ENCODE measurements at places on chromosomes 7 and 10. TPM values are rescaled to one million over a fixed set of nuclear protein-coding genes. Genes with fewer than 3 reads are reported as not detected.

Gene OR2A12
- not detected for total RNA-seq

DNA sequence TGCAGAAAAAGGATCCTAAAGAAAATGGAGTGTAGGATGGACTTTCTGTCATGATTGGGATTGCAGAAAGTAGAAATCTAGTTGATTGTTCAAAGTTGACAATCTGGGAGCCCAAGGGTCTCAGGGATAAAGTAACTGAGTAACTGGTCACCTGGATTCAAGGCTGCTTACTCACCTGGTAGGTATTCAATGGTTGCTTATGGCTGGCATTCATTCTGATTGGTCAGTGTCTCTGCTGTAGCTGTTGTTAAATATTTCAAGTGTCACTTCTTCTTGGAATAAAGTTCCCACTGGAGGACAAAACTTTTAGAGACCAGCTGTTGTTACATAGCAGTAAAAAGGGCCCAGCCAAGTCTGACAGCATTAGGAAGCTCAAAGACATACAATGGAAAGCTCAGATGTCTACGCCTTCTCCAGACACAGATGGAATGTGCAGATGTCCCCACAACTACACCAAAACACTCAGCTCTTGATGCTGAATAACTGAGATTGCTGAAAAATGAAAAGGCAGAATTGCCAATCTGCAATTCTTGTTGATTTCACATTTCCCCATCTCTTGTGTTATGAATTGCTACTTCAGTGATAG is 106.9 kb downstream of the ZNF467 start:
- no peak for DNase-seq

- no peak for DNase-seq
Measured at GRCh38 chr7:12196386-12196785, 14.7 kb upstream of the TMEM106B start.

GRCh38 chr7:105250239-105250638 is 138.5 kb downstream of the SRPK2 start:
- no peak for DNase-seq

- DNase-seq = peak; percentile 5
Measured at GRCh38 chr10:131578472-131578970, 267.0 kb upstream of the TCERG1L start.
